Non-pigmented ciliary epithelial cell (primary cell): ENCODE measurements at places on chromosomes 7 and 10.

GRCh38 chr7:87480386-87480785 lies 4.9 kb upstream of the ABCB4 start:
- DNase-seq = peak; percentile 52

DNA sequence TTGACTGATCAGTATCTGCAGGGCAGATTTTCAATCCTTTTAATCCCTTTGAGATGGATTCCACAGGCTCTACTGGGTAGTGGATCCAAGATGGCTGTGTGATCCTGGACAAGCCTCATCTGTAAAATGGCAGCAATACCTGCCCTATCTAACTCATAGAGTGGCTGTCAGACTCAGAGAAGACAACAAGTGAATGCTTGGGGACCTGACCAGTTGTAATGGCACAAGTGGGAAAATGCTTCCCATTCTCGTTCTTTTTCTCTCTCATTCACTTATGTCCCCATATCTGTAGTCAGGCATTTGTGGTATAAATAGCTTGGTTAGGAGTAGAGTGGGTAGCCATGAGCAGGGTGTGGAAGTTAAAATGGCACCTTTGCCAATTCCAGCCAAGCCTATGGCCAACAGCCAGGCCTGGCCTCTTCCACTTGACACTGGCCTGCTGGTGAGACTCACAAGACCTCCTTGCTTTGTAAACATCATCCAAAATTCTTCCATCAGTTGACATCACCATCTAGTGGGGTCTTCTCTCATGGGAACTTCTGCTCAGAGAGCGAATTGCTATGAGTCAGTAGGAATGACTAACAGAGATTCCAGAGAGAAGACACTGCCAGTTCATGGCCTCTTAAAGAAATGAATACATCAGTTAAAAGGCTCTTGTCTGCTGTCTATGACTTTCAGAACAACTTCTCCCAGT lies 150.1 kb downstream of the PLPP4 start:
- peak; percentile 87 for DNase-seq

DNA sequence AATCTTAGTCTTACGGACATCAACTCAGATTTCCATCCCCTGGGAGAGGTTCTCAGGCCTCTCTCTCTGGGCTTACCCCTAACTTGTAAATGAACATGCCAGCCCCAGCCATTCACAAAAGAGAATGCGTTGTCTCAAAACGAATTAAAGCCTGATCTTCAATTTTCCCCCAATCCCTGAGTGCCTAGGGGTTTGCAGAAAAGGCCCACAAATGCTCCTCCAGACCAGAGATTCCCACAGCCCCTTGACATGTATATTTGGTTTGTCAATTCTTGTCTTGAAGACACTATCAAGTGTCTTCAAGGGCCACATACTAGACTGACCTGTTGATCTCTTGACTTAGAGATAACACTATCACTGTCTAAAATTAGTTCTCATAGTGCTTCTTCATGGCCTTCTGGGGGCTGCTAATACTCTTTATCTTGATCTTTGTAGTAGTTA lies 11.9 kb upstream of the HOXA13 start:
- DNase-seq = no peak

DNA sequence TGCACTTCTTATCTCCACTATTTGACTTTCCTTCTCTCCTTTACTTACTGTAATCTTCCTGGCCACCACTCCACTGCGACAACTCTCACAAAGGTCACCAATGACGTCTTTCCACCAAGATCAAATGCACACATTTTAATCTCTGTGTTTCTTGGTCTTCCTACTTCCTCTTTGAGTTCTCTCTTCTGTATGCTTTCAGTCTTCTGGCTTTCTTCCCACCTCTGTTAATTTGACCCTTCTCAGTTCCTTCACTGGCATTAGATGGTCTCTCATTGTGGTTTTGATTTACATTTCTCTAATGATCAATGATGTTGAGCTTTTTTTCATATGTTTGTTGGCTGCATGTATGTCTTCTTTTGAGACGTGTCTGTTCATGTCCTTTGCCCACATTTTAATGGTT lies 31.9 kb downstream of the FAM107B start:
- DNase-seq = no peak

- no peak for DNase-seq
These were observed 176.5 kb upstream of the CCDC6 start for GRCh38 chr10:60082744-60083344.

GRCh38 chr7:53740971-53741370 lies 705.5 kb downstream of the POM121L12 start:
- DNase-seq = no peak

DNA sequence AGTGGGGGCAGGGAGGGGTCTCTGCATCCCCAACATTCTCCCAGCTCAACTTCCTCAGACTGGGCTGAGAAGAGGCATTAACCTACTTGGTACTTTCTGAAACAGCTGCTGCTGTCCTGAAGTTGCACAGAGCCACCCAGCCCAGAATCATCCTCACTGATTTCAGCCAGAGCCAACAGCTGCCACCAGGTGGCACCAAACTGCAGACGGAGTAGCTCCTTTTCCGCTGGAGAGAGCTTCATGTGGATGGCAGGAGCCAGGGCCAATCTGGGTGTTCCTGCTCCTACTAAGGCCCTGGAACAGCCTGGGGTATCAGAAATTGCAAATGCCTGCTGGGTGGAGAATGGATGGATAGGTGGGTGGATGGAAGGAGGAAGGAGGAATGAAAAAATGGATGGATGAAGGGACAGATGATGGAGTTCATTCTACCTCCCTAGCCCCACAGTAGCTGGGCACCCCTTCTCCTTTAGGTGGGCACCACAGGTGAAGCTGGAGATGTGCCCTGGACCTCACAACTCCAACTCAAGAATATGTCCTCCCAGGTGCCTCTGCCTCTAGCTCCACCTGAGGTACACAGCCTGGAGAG lies 11.8 kb upstream of the DRGX start:
- DNase-seq = peak; percentile 36

DNA sequence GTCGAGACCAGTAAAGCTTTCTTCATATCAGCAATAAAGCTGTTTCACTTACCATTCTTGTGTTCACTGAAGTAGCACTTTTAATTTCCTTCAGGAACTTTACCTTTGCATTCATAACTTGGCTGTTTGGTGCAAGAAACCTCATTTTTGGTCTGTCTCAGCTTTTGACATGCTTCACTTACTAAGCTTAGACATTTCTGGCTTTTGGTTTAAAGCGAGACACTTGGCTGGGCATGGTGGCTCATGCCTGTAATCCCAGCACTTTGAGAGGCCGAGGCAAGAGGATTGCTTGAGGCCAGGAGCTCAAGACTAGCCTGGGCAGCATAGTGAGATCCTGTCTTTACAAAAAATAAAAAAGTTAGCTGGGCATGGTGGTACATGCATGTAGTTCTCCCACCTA lies 15.8 kb downstream of the PLEKHA1 start:
- no peak for DNase-seq

DNA sequence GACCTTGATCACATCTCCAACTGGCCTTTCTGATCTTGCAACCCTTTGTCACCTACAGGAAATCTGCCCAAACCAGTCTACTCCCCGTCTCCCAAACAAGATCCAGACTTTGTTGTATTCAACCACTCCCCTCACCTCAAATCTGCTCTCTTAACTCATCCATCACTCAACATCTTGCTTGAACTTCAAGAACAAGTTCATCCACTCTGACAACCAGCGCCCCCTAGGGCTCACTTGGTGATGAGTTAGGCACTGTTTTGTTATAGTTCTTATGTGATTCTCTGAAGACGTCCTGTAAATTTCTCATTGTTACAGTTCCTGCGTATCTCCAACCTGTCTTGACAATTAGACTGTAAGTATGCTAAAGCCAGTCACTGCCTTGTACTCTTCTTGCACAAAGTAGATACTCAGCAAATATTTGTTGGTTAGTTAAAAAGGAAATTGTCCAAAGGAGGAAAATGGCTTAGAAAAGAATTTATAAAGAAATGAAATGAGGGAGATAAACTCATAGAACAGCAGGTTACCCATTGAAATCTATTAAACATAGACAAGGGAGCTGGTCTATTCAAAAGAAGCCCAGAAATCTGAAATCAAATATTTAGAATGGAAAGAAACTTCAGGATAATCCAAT lies 5.3 kb downstream of the FRMD4A start:
- DNase-seq = no peak
